ENCODE measurements at places on chromosomes 3 and 15. TPM values are rescaled to one million over a fixed set of nuclear protein-coding genes. Genes with fewer than 3 reads are reported as not detected.

The DTX3L gene
- 13.9 TPM for polyA plus RNA-seq

The PRC1 gene
- polyA plus RNA-seq = 79.0 TPM

The RYR3 gene
- 4.9 TPM for polyA plus RNA-seq

The ADGRG7 gene
- not detected for polyA plus RNA-seq

The SAXO2 gene
- 4.1 TPM for polyA plus RNA-seq

The RBP2 gene
- 0.58 TPM for polyA plus RNA-seq

The NEDD4 gene
- polyA plus RNA-seq = 15.4 TPM

The NANOGP8 gene
- polyA plus RNA-seq = not detected

The PP2D1 gene
- 0.32 TPM for polyA plus RNA-seq

The GREM1 gene
- polyA plus RNA-seq = 0.21 TPM

DNA sequence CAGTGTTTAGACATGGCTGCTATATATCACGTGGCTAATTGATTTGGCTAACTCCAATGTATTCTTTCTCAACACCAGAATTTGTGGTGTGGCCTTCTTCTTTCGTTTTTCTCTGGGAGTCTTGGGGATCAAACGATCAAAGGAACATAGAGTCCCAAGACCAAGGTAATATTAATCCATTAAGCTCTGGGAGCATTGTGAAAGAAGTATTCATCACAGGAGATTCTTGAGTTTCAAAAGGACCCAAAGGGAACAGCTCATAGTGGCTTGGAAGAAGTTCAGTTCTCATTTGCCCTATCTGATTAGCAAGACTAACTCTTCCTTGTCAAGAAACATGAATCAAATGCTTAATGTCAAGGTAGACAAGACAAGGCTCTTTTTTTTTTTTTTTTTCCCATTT, 32.9 kb upstream of the TICRR start:
- no peak for DNase-seq

DNA sequence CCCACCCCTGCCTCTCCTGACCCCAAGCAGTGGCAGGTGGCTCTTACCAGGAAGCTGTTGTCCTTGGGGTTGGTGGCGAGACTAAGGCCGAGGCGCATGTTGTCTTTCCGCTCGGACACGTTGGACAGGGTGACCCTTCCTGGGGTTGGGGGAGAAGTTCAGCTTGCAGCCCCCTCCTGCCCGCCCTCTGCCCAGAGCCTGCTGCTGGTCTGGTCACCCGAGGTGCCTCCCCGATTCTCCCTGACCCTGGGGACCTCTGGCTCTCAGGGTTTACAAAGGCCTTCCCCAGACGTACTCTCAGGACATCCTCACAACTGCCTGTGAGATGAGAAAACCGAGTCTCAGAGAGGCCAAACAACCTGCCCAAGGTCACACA, 67.3 kb downstream of the ITGA11 start:
- no peak for DNase-seq

GRCh38 chr15:90232196-90232595, 1.5 kb downstream of the CIB1 start:
- DNase-seq = no peak

GRCh38 chr3:100635273-100635701, 25.9 kb downstream of the ADGRG7 start:
- no peak for DNase-seq

DNA sequence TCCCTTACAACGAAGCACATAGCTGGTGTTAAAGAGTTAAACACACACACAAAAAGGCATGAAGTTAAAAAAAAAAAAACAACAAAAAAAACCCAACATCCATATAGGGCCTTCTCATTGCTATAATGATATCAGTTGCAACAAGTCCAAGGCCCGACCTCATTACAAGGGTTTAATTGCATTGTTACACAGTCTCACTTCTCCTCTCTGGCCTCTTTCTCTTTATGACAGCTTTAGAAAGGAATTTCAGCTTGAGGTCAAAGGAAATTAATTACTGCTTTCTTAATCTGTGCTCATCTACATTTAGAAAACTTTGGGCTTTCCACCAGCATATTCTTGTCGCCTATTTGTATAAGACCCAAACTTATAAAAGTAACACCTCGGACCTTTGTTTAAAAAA, 342.1 kb downstream of the NR2F2 start:
- no peak for DNase-seq

GRCh38 chr3:186382217-186382885, 20.3 kb upstream of the DGKG start:
- no peak for DNase-seq

- no peak for DNase-seq
These were observed 33.7 kb downstream of the SLC2A2 start for GRCh38 chr3:170992854-170993253.

GRCh38 chr15:65182538-65182937, 2.6 kb downstream of the CLPX start:
- no peak for DNase-seq

GRCh38 chr3:106261915-106262683, 393.3 kb upstream of the CBLB start:
- no peak for DNase-seq

DNA sequence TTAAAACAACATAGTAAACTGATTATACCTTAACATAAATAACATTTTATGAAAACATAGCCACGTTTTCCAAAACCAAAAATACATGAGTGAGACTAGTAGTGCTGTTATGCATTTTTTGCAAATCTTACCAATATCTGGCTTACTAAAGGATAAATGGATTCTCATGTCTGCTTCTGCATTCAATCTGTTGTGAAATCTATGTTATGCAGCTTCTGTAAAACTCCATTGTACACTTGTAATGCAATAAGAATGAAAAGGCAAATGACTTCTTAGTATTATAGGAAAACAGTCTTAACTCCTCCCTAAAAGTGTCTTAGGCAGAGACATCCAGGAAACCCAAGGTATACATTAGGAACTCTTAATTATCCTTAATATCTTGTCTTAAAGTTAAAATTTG, 330.9 kb upstream of the THBS1 start:
- DNase-seq = no peak

GRCh38 chr15:84840741-84841429, 23.7 kb downstream of the ALPK3 start:
- DNase-seq = no peak

DNA sequence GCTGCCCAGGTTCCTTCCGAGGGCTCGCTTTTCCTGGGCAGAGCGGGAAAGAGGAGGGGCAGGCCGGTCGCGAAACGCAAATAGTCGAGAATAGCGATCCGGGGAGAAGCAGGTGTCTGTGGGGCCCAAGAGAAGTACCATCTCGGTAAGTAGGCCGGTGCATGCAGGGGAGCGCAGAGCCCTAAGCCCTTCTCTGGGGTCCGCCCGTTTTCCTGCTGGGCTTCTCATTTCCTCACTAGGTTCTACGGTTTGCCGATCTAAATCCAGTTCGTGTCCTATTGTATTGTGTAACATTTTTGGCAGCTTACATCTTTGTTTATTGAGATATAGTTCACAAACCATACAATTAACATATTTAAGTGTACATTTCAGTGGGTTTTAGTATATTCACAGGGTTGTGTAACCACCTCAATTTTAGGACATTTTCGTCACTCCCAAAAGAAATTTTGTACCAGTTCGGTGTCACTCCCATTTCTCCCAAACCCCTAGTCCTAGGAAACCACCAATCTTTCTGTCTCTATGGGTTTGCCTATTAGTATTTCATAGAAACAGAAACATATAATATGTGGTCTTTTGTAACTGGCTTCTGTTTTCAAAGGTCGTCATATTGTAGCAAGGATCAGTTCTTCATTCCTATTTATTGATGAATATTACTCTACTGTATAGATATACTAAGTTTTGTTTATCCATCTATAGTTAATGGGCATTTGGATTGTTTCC, 6.8 kb upstream of the TRIM69 start:
- no peak for DNase-seq

- DNase-seq = no peak
These were observed 22.8 kb downstream of the SLC12A6 start for GRCh38 chr15:34314491-34315490.

GRCh38 chr3:14453876-14454638, 51.7 kb downstream of the SLC6A6 start:
- DNase-seq = no peak

DNA sequence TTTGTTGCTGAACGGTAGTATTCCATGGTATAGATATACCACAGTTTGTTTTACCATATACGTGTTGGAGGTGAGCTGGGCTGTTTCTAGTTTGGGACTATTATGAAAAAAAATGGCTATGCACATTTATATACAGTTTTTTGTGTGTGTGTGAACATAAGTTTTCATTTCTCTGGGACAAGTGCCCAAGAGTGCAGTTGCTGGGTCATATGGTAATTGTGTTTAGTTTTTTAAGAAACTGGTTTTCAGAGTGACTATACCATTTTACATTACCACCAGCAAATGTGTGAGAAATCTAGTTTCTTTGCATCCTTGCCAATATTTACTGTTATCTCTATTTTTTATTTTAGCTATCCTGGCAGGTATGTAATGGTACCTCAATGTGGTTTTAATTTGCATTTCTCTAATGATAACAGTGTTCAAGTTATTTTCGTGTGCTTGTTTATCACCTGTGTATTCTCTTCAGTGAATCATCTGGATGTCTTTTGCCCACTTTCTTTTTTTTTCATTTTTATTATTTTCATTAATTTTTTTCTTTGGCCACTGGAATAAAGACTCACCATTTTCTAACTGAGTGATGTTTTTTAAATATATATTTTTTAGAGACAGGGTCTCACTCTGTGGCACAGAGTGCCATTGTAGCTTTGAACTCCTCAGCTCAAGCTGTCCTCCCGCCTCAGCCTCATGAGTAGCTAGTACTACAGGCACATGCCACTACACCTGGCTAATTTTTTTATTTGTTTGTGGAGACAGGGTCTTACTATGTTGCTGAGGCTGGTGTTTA, 75.3 kb downstream of the ZNF609 start:
- no peak for DNase-seq
